OCI-M1 (cell line): ENCODE measurements at places on chromosomes 12 and 14.

GRCh38 chr14:99729991-99730875, 46.1 kb downstream of the CYP46A1 start:
- peak; percentile 46 for DNase-seq

GRCh38 chr14:71726580-71727021, 205.6 kb upstream of the RGS6 start:
- DNase-seq: no peak

GRCh38 chr14:49598189-49598484, 603 bp upstream of the LRR1 start:
- peak; percentile 61 for DNase-seq

DNA sequence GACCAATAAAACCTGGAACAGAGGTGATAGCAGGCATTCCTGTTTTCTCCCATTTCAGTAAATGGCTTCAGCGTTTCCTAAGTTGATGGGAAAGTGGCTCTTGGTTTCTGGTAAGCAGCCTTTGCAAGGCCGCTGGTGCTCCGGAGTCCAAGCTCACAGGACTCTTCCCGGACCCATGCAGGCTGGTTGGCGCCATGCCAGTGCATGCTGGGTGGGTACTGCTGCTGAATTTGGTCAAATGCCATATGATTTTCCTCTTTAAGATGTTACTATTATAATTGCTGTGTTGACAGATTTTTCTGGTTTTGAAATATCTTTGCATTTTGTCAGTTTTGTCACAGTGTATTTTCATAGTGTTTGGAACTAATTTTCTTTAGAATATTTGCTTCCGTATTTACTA, 27.7 kb downstream of the PPP2R5C start:
- DNase-seq: no peak

DNA sequence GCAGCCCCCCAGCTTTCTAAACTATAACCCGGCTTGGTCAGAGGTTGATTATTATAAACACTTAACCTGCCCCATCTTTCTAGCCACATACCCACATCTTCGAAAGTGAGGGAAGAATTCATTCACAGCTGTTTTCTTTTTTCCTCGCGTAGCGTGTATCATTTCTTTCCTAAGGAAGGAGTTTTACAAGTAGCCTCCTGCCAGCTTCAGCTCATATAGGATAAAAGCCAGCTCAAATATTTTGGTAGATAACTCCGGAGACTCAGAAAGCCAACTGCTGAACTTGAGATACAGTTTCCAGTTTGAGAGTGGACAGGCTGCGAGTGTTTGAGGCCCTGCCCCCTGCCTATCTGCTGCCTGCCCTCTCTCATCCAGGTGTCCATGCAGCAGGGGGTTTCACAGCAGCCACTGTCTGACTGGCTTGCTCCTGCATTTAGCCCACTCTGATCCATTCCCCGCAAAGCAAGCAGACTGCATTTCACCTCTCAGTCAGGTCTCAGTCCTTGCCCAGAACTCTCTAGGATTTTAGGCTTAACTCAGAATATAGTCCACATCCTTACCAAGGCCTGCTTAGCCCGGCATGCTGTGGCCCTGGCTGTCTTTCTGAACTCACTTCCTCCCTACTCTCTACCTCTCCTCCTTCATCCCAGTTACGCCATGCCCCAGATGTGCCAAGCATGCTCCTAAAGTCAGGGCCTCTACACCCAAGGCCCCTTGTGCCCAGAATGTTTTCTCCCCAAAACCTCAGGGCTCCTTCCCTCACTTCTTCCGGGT, 46.9 kb downstream of the EVL start:
- no peak for DNase-seq

DNA sequence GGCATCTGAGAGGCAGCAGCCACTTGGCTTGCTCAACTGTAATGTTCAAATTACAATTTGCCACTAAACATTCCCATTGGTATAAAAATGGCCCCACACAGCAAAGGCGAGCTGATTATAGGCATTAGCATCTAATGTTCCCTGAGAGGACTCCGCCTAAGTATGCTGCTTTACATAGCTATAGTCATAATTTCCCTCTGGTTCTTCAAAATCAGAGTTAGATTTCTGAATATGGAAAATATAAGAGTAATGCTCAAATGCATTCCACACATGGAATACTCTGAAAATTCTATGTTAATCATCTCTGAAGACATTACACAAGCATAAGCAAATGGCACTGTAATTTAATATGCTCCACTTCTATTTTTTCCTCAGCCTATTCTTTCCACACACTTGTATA, 83.7 kb upstream of the BTG1 start:
- no peak for DNase-seq

DNA sequence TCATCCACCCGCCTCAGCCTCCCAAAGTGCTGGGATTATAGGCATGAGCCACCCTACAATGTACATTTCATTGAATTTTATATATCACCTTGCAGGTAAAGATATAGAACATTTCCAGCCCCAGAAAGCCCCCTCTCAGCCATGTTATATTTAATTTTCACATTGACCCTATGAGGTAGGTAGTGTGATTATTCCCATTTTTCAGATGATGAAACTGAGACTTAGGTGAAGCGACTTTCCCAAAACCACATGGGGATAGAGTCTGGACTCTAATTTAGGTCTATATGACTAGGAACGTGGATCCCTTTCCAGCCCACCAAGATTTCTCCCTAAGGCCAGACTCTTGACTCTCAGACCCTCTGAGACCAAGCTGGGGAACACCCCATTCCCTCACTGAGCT, 15.7 kb upstream of the POP5 start:
- DNase-seq: no peak

DNA sequence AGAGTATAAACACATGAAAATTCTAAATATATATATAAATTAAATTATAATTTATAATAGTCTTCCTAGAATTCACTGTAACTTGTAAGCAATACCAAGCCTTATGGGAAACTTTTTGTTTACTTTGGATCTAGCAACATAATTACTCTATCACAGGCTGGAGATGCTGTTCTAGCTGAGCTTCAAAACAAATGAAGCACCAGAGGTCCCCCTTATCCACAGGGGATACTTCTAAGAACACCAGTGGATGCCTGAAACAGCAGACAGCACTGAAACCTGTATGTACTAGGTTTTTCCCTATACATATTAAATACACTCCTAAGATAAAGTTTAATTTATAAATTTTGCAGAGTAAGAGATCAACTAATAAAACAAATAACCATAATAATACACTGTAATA, 96.6 kb downstream of the CDK17 start:
- DNase-seq: peak; percentile 37
